Activated naive CD8-positive, alpha-beta T cell treated with anti-CD3 and anti-CD28 coated beads, Interleukin-2, amount 50 U/mL, for 24 hours (primary cell): ENCODE measurements at places on chromosomes 5 and 9.

- H3K4me3 ChIP-seq: no peak overlapping the region
- no peak overlapping the region for H3K27ac ChIP-seq
- no peaks in the 10 kb centered on the region for H3K36me3 ChIP-seq
- peaks cover 26% of the 10 kb centered on the region for H3K4me1 ChIP-seq
These were observed 10.2 kb upstream of the STING1 start for GRCh38 chr5:139492700-139493192.

GRCh38 chr9:127808347-127809001 is 5.8 kb downstream of the FPGS start:
- H3K4me3 ChIP-seq: no peak overlapping the region
- H3K4me1 ChIP-seq: peaks cover 15% of the 10 kb centered on the region
- DNase-seq: no peak
- no peaks in the 10 kb centered on the region for H3K27me3 ChIP-seq

- H3K27me3 ChIP-seq: no peaks in the 10 kb centered on the region
- H3K4me3 ChIP-seq: no peak overlapping the region
- DNase-seq: no peak
- H3K36me3 ChIP-seq: no peaks in the 10 kb centered on the region
- H3K27ac ChIP-seq: no peak overlapping the region
These were observed 32.4 kb downstream of the CYSTM1 start for GRCh38 chr5:140207250-140207964.

- H3K4me3 ChIP-seq: no peak overlapping the region
- peaks cover 2% of the 10 kb centered on the region for H3K27me3 ChIP-seq
- H3K36me3 ChIP-seq: no peaks in the 10 kb centered on the region
- DNase-seq: no peak
- H3K27ac ChIP-seq: no peak overlapping the region
- no peaks in the 10 kb centered on the region for H3K4me1 ChIP-seq
These were observed 154.2 kb upstream of the TNPO1 start for GRCh38 chr5:72662305-72662704.

GRCh38 chr5:142109331-142110045 is 909 bp downstream of the NDFIP1 start:
- DNase-seq: no peak
- H3K36me3 ChIP-seq: peaks cover 46% of the 10 kb centered on the region
- H3K27me3 ChIP-seq: no peaks in the 10 kb centered on the region
- peak overlapping the region; percentile 99 for H3K27ac ChIP-seq
- peaks cover 81% of the 10 kb centered on the region for H3K4me1 ChIP-seq
